ENCODE measurements at places on chromosomes 3 and 15.

DNA sequence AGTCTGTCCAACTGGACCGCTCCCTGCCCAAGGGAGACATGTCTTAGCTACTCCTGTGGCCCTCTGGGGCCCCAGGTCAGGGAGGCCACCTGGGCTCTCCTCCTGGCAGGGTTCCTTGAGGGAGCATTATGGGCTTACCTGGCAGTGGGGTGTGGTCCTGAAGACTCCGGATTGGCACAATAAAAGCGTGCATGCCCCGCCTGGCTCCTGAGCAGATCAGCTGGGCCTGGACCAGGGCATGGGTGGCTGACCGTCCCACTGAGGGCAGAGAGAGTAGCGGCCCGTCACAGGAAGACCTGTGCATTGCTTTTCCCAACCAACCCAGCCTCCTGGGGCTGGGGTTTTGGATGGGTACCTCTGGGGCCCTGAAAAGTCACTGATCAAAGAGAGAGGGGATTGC lies 5.4 kb downstream of the ACOX2 start:
- DNase-seq = no peak

DNA sequence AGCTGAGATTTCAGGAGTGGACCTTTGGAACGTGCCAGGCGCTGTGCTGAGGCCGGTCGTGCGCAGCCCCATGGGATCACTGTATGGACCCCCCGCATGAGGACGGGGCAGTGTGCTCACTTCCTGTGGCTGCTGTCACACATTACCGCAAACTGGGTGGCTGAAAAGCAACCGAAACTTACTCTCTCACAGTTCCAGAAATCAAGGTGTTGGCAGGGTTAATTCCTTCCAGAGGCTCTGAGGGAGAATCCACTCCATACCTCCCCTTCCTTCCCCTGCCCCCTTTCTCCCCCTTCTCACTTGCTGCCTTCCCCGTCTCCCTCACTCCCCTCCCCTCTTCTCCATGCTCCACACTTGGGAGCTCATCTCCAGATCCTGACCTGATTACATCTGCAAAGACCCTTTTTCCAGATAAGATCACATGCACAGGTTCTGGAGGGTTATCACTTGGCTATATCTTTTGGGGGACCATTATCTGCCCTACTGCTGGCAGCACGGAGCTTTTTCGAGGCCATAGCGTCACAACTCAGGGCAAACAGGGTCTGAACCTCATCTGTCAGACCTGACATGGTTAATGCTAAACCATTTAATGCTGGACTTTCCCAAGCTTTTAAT lies 41.2 kb downstream of the KLF13 start:
- no peak for DNase-seq

- no peak for DNase-seq
Observed at GRCh38 chr15:99616773-99617342, 51.1 kb downstream of the MEF2A start.

- DNase-seq = no peak
Observed at GRCh38 chr3:190970560-190970959, 108.1 kb upstream of the GMNC start.

- DNase-seq = no peak
Observed at GRCh38 chr3:78822726-78823125, 945.1 kb downstream of the ROBO1 start.

- DNase-seq = peak; percentile 46
Observed at GRCh38 chr3:52204337-52205073, 6.5 kb downstream of the ALAS1 start.

DNA sequence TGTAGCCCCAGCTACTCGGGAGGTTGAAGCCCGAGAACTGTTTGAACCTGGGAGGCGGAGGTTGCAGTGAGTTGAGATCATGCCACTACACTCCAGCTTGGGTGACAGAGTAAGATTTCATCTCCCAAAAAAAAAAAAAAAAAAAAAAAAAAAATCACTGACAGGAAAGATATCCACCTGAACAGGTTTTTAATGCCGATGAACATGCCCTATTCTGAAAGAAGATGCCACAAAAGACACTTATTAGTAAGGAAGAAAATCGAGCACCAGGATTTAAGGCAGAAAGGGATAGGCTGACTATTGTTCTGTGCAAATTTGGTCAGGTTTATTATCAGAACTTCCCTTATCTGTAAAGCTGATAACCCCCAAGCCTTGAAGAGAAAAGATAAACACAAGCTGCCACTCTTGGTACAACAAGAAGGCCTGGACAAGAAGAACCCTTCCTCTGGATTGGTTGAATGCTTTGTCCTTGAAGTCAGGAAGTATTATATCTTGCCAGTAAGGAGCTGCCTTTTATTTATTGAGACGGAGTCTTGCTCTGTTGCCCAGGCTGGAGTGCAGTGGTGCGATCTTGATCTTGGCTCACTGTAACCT lies 2.7 kb upstream of the PARP16 start:
- no peak for DNase-seq

DNA sequence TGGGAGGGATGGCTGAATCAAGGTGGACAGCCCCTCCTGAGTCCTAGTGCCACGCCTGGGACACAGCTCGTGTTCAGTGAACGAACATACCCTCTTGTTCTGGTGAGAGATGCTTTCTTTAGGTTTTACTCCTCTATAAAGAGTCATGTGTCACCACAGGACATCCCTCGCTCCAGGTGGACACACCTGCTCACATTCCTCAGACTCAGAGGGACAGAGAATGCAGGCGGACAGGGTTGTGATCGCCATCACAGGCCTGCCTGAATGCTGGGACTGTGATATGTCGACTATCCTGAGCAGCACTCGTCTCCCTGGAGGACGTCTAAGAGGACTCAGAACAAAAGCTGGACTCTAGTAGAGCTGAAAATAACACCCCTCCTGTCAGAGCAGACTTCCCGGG lies 96.4 kb upstream of the SNRPA1 start:
- DNase-seq = no peak

DNA sequence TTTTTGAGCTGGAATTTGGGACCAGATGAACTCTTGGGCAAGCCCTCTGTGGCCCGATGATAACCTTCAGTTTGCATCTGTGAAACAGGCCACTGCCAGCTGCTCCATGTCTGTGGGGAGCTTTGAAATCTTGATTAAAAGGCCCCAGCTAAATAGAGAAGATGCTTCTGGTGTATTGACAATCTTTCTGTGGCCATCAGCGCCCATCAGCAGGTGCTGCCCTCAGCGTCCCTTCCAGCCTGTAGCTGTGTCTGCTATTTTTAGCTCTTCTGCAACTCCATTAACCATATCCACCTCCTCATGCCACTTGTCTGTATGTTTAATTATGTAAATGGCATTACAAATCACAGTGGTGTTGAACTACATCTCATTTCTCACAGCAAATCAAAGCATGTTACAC lies 54.0 kb downstream of the CHCHD6 start:
- DNase-seq = no peak

- DNase-seq = no peak
Observed at GRCh38 chr15:81152339-81152738, 18.3 kb downstream of the CFAP161 start.

GRCh38 chr15:63407612-63408011 lies 26.0 kb upstream of the CA12 start:
- DNase-seq = no peak

Data from DMS79 (cell line).